ENCODE measurements at places on chromosomes 4 and X. TPM values are rescaled to one million over a fixed set of nuclear protein-coding genes. Genes with fewer than 3 reads are reported as not detected.

DNA sequence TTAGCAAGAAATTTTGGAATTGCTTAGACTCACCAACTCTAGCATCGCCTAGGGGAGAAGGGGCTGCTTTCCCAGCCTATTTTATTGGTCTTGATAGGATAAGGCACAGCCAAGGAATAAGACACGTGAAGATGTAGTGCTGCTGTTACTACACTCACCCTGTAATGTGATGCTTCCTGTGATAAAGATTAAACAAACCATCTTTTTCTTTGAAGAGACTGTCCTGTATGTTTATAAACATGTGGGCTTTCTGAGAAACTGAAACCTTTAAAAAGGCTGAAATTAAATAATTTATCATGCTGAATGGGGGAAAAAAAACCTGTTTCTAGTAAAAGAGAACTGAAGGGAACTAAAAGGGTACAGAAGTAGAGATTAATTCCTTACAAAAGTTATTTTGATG is 13.2 kb downstream of the TAPT1 start:
- no peak overlapping the region for H3K27ac ChIP-seq
- no peaks in the 10 kb centered on the region for H3K4me1 ChIP-seq
- DNase-seq, result no peak
- H3K36me3 ChIP-seq, result no peaks in the 10 kb centered on the region
- H3K4me3 ChIP-seq, result no peak overlapping the region
- no peaks in the 10 kb centered on the region for H3K27me3 ChIP-seq

DNA sequence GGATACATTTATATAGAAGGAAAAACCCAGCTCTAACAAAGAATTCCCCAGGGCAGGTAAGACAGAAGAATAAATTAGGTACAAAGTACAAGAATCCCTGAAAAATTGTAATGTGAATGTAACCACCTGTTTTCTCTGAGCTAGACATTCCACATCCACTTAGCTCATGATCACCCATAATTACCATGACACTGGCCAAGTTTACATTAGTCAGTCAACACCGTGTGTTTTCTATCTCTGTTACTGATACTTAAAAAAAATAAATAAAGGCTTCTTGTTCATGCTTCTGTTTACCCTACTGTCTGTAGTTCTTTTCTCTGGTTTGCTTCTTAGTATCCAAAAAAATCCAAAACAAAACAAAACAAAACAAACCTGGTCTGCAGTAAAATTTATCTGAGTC is 66.0 kb downstream of the CBLL2 start:
- no peaks in the 10 kb centered on the region for H3K4me1 ChIP-seq
- H3K4me3 ChIP-seq, result no peak overlapping the region
- no peaks in the 10 kb centered on the region for H3K27me3 ChIP-seq
- DNase-seq, result no peak

DNA sequence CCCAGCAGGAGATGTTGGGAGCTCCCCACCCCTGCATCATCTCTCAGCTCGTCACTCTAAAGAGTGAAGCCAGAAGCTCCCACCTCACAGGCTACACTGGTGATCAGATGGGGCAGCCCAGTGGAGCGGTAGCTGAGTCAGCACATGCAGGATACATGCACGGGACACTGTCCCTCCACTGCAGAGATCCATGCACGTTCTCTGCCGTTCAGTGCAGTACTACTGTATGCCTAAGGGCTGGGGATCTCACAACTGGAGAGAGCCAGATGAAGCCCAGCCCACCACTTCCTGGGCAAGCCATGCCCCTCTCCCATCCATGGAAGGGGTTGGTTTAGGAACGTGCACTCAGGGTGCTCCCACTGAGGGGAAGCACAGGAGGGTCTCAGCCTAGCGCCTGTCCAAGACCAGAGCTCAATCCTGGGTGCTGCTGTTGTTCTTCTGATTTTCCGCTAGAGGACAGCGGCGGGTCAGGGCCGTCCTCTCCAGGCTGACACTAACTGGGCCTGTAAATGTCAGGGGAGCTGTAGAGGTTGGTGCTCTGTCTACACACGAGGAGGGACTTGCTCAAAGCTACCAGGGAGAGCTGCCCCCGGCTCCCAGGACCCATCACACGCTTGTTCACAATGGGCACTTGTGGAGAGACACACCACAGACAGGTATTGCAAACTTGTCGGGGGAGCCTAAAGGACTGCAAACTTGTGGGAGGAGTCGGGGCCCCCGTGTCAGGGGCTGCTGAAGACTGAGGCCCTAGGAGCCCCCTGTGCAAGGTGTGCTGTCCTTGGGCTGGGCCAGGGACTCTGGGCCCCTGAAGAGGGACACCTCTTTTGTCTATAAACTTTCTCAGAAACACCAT is 18.2 kb upstream of the ABLIM2 start:
- no peak overlapping the region for H3K4me3 ChIP-seq
- no peaks in the 10 kb centered on the region for H3K36me3 ChIP-seq
- peak; percentile 58 for DNase-seq
- H3K27ac ChIP-seq, result no peak overlapping the region
- no peaks in the 10 kb centered on the region for H3K4me1 ChIP-seq

- H3K4me1 ChIP-seq, result no peaks in the 10 kb centered on the region
- DNase-seq, result no peak
- H3K36me3 ChIP-seq, result no peaks in the 10 kb centered on the region
- no peak overlapping the region for H3K4me3 ChIP-seq
- no peaks in the 10 kb centered on the region for H3K27me3 ChIP-seq
- H3K27ac ChIP-seq, result no peak overlapping the region
Observed at GRCh38 chrX:147884958-147885357, 26.8 kb upstream of the FMR1 start.

GRCh38 chrX:26778320-26778888 is 562.4 kb downstream of the MAGEB5 start:
- no peak overlapping the region for H3K27ac ChIP-seq
- no peak for DNase-seq
- H3K27me3 ChIP-seq, result no peaks in the 10 kb centered on the region
- H3K36me3 ChIP-seq, result no peaks in the 10 kb centered on the region
- H3K4me3 ChIP-seq, result no peak overlapping the region

GRCh38 chr4:38237139-38237538 is 276.9 kb downstream of the PTTG2 start:
- no peak overlapping the region for H3K4me3 ChIP-seq
- no peaks in the 10 kb centered on the region for H3K36me3 ChIP-seq
- peaks cover 26% of the 10 kb centered on the region for H3K4me1 ChIP-seq
- H3K27ac ChIP-seq, result no peak overlapping the region
- no peaks in the 10 kb centered on the region for H3K27me3 ChIP-seq

DNA sequence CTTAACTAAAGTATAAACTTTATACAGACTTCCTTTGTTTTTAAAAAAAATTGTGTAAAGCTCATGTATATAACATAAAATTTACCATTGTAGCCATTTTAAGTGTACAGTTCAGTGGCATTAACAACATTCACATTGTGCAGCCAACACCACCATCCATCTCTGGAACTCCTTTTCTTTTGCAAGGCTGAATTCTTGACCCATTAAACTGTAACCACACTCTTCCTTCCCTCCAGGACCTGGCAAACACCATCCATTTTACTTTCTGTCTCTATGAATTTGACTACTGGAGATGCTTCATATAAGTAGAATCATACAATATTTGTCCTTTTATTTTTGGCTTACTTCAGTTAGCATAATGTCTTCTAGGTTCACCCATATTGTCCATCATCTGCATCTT is 104.7 kb downstream of the RASL11B start:
- H3K36me3 ChIP-seq, result no peaks in the 10 kb centered on the region
- no peaks in the 10 kb centered on the region for H3K27me3 ChIP-seq
- no peak overlapping the region for H3K4me3 ChIP-seq
- no peaks in the 10 kb centered on the region for H3K4me1 ChIP-seq
- H3K27ac ChIP-seq, result no peak overlapping the region

- H3K27me3 ChIP-seq, result no peaks in the 10 kb centered on the region
- no peak for DNase-seq
- H3K27ac ChIP-seq, result no peak overlapping the region
- no peaks in the 10 kb centered on the region for H3K4me1 ChIP-seq
- H3K36me3 ChIP-seq, result no peaks in the 10 kb centered on the region
- no peak overlapping the region for H3K4me3 ChIP-seq
Observed at GRCh38 chr4:56184214-56184613, 203.1 kb downstream of the AASDH start.

- H3K36me3 ChIP-seq, result no peaks in the 10 kb centered on the region
- no peak for DNase-seq
- H3K27ac ChIP-seq, result no peak overlapping the region
- H3K4me3 ChIP-seq, result no peak overlapping the region
- no peaks in the 10 kb centered on the region for H3K27me3 ChIP-seq
Observed at GRCh38 chr4:74578329-74578728, 133.4 kb downstream of the AREG start.

- H3K36me3 ChIP-seq, result no peaks in the 10 kb centered on the region
- H3K4me3 ChIP-seq, result no peak overlapping the region
- no peaks in the 10 kb centered on the region for H3K27me3 ChIP-seq
- no peaks in the 10 kb centered on the region for H3K4me1 ChIP-seq
- DNase-seq, result no peak
Observed at GRCh38 chr4:158845311-158846041, 76.7 kb downstream of the FNIP2 start.

DNA sequence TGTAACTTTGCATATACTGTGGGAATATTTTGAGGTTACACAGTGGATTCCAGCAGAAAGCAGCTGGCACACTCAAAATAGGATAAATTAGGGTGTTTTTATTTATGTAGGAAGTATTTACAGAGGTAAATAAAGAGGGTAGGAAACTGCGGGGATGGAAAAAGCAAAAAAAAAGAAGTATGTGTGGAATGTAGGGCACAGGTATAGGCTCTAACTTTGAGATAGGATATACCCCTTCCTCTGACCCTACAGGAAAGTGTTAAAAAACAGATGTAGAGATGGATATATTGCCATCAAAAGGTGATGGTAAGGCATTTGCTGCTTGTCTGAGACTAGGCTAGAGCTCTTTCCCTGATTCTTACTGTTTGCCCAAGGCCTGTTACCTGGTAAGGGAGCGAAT is 173.1 kb upstream of the ANK2 start:
- no peak for DNase-seq
- H3K36me3 ChIP-seq, result no peaks in the 10 kb centered on the region
- no peaks in the 10 kb centered on the region for H3K27me3 ChIP-seq
- no peak overlapping the region for H3K27ac ChIP-seq
- H3K4me1 ChIP-seq, result no peaks in the 10 kb centered on the region

GRCh38 chrX:10833299-10834169 is 213.1 kb upstream of the MID1 start:
- H3K27ac ChIP-seq, result no peak overlapping the region
- no peaks in the 10 kb centered on the region for H3K27me3 ChIP-seq
- H3K4me1 ChIP-seq, result no peaks in the 10 kb centered on the region
- DNase-seq, result peak; percentile 61
- H3K4me3 ChIP-seq, result no peak overlapping the region
- H3K36me3 ChIP-seq, result no peaks in the 10 kb centered on the region

DNA sequence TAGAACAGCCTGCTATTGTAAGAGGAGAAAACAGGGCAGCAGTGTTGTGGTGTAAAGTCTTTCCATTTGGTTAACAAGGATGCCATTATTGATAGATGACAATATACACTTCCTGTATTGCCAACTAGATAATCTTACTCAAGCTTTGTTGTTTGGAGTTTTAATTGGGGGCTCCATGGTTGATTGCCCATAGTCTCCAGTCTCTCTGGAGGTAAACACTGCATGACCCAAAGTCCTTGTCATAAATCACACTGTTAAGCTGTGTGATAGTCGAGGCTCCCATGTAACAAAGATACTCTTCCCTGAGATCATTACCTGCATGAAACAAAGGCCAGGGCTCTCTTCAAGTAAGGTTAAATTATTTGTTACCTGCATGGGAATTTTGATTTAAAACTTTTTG is 394.6 kb downstream of the C4orf33 start:
- H3K27me3 ChIP-seq, result no peaks in the 10 kb centered on the region
- no peaks in the 10 kb centered on the region for H3K36me3 ChIP-seq
- no peaks in the 10 kb centered on the region for H3K4me1 ChIP-seq
- no peak for DNase-seq

DNA sequence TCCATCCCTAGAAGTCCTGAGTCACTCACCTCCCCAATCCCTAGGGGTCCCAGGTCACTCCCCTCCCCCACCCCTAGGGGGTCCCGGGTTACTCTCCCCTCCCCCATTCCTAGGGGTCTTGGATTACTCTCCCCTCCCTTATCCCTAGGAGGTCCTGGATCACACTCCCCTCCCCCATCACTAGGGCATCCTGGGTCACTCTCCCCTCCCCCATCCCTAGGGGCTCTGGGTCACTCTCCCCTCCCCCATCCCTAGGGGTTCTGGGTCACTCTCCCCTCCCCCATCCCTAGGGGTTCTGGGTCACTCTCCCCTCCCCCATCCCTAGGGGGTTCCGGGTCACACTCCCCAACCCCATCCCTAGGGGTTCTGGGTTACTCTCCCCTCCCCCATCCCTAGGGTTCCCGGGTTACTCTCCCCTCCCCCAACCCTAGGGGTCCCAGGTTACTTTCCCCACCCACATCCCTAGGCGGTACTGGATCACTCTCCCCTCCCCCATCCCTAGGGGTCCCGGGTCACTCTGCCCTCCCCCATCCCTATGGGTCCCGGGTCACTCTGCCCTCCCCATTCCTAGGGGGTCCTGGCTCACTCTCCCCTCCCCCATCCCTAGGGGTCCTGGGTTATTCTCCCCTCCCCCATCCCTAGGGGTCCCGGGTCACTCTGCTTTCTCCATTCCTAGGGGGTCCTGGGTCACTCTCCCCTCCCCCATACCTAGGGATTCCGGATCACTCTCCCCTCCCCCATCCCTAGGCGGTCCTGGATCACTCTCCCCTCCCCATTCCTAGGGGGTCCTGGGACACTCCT is 2.1 kb downstream of the ASMTL start:
- peaks cover 11% of the 10 kb centered on the region for H3K4me1 ChIP-seq
- H3K27me3 ChIP-seq, result no peaks in the 10 kb centered on the region
- H3K4me3 ChIP-seq, result no peak overlapping the region
- no peak for DNase-seq

GRCh38 chr4:172169871-172170270 is 356.7 kb downstream of the GALNTL6 start:
- no peak for DNase-seq
- H3K27ac ChIP-seq, result no peak overlapping the region
- no peaks in the 10 kb centered on the region for H3K4me1 ChIP-seq
- no peaks in the 10 kb centered on the region for H3K36me3 ChIP-seq

DNA sequence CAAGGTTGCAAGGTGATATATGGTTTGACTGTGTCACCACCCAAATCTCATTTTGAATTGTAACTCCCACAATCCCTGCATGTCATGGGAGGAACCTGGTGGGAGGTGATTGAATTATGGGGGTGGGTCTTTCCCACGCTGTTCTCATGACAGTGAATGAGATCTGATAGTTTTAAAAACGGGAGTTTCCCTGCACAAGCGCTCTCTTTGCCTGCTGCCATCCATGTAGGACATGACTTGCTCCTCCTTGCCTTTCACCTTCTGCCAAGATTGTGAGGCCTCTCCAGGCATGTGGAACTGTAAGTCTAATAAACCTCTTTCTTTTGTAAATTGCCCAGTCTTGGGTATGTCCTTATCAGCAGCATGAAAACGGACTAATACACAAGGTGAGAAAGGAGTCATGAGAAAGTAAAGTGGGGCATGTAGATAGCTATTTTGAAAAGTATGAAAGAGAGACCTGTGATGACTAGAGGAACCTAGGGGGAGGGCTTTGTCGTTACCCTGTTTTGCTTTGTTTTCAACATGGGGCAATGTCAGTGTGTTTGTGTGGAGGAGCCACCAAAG is 6.3 kb downstream of the ZBTB49 start:
- peaks cover under 1% of the 10 kb centered on the region for H3K4me1 ChIP-seq
- no peaks in the 10 kb centered on the region for H3K27me3 ChIP-seq
- H3K27ac ChIP-seq, result no peak overlapping the region
- no peak for DNase-seq

Gene SPANXC
- total RNA-seq, result not detected

Gene GUCY1A1
- total RNA-seq, result 25.8 TPM

Gene CWH43
- total RNA-seq, result 21.7 TPM

Gene DAPP1
- total RNA-seq, result 1.5 TPM

Gene DMD
- total RNA-seq, result 24.0 TPM

Gene AREG
- total RNA-seq, result 1.7 TPM

Gene GRID2
- total RNA-seq, result 0.33 TPM

Gene GPC3
- total RNA-seq, result 28.2 TPM

Gene VCX3B
- 0.94 TPM for total RNA-seq

Gene TEC
- 3.7 TPM for total RNA-seq

Gene AFP
- total RNA-seq, result not detected

Gene CT45A5
- total RNA-seq, result not detected

Gene LINC00632
- total RNA-seq, result 16.7 TPM

Gene MTHFD2L
- total RNA-seq, result 28.4 TPM

Measured in thyroid gland (tissue), 4 donors.